ENCODE measurements at places on chromosomes 12 and 14. TPM values are rescaled to one million over a fixed set of nuclear protein-coding genes. Genes with fewer than 3 reads are reported as not detected.

Gene TWF1
- polyA plus RNA-seq = 36.9 TPM

Gene IRF2BPL
- 10.9 TPM for polyA plus RNA-seq

Gene ETNK1
- 7.9 TPM for polyA plus RNA-seq

Gene C12orf42
- polyA plus RNA-seq = not detected

All from SK-N-SH (cell line).